ENCODE measurements at places on chromosomes 11 and 22. TPM values are rescaled to one million over a fixed set of nuclear protein-coding genes. Genes with fewer than 3 reads are reported as not detected.

TMPRSS4 gene
- total RNA-seq: 0.83 TPM

SLC17A6 gene
- total RNA-seq: not detected

SPDYC gene
- not detected for total RNA-seq

CNGA4 gene
- not detected for total RNA-seq

SLCO2B1 gene
- 244 TPM for total RNA-seq

MRGPRX4 gene
- not detected for total RNA-seq

MIEF1 gene
- total RNA-seq: 26.8 TPM

TEX54 gene
- not detected for total RNA-seq

MYEOV gene
- total RNA-seq: 0.42 TPM

DNAJB7 gene
- total RNA-seq: 0.54 TPM

SLC5A4 gene
- total RNA-seq: 1.3 TPM

TH gene
- not detected for total RNA-seq

OR52A5 gene
- total RNA-seq: not detected

POU2AF2 gene
- not detected for total RNA-seq

CHRM1 gene
- total RNA-seq: not detected

GLYAT gene
- not detected for total RNA-seq

DDI1 gene
- total RNA-seq: not detected

OR52N4 gene
- total RNA-seq: 0.83 TPM

SAA2 gene
- not detected for total RNA-seq

SPI1 gene
- total RNA-seq: 6.0 TPM

TTC36 gene
- 0.78 TPM for total RNA-seq

LAYN gene
- total RNA-seq: 64.5 TPM

ADAMTS15 gene
- total RNA-seq: 20.7 TPM

C22orf42 gene
- not detected for total RNA-seq

PYGM gene
- 4.3 TPM for total RNA-seq

APOA4 gene
- total RNA-seq: not detected

PNPLA3 gene
- total RNA-seq: 0.11 TPM

OR51T1 gene
- not detected for total RNA-seq

MIOX gene
- 3.8 TPM for total RNA-seq

MPZL3 gene
- total RNA-seq: 6.9 TPM

PKNOX2 gene
- total RNA-seq: 6.3 TPM

KRTAP5-11 gene
- not detected for total RNA-seq
